ENCODE measurements at places on chromosomes 7 and 10. TPM values are rescaled to one million over a fixed set of nuclear protein-coding genes. Genes with fewer than 3 reads are reported as not detected.

GRCh38 chr10:38070501-38070900 lies 23.6 kb upstream of the ZNF37A start:
- DNase-seq = no peak

- DNase-seq = no peak
These were observed 237.5 kb downstream of the IPMK start for GRCh38 chr10:58030208-58030607.

- DNase-seq = no peak
These were observed 254.8 kb upstream of the ZMIZ1 start for GRCh38 chr10:78813998-78814399.

DNA sequence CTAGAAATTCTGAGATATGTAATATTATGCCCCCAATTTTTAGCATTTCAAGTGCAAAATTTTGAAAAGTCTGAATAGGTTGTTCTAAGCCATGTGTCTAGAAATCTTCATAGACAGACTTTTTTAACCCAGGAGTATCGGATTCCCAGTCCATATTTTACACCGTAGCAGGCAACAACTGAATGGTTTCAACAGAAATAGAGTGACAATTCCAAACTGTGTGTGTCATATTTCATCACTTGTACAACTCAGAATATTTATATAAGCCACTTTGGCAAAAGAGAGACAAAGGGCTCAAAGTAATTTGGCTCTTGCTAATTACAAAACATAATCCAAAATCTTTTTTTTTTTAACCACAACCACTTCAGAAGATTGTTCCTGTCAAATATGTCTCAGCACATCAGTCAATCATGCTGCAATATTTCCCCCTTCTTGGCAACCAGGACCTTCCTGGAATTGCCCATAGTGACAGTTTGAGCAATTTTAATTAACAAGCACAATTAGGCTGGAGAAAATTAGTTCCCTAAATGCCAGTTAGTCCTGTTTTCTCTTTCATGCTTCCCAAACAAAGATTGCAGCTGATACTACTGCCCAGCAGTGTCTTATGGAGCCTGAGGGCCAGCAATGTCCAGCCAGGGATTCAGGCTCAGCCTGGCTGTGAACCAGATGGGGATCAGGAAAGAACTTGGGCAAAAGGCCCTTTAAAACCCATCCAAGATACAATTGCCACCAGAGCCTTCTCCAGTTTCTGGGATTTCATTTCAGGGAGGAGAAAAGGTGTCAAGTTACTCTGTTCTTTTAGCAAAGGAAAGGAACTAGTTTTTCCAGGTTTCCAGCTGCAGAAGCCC lies 533.3 kb upstream of the GHITM start:
- no peak for DNase-seq

- no peak for DNase-seq
These were observed 169.2 kb downstream of the SUGCT start for GRCh38 chr7:40303996-40304395.

GRCh38 chr10:102917314-102917961 lies 656 bp upstream of the CNNM2 start:
- peak; percentile 31 for DNase-seq

DNA sequence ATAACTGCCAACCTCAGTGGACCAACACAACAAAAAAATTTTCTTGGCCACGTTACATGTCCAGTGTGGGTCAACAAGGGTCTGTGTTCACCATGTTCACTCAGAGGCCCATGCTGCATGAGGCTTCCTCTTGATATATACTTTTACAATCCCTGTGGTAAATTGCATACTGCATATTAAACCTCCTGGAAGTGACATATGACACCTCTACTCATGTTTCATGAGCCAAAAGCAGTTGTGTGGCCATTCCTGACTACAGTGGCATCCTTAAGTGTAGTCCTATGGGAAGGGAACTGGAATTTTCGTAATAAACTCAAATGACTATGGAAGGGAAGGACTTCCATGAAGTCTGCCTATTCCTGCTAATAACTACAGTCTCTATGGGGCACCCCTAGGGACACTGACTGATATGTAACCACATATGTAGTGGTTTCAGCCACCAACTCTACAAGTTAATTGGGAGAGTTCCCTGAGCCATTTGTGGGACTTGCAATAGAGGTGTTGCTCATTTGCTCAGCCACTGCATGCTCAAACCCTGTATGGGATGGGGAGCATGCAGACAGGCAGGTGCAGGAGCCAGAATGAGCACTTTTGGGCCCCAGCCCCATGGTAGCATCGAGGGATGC lies 9.7 kb downstream of the DYNC1I1 start:
- DNase-seq = no peak

DNA sequence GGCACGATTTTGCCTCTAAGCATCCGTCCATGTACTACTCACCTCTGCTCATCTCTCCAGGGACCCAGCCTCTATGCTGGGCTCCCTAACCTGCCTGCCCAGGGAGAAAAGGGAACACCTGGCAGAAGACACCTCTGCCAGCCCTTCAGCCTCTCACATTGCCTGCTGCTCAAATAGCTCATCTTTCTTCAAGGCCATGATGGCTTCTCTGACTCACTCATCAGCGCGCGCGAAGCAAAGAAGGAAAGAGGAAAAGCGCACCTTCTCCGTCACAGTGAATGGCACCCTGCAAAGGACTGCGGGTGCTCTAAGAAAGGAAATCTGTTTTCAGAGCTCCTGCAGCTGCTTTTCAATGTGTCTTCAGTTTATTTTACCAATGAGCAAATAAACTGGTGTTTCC lies 174.0 kb downstream of the PRKAG2 start:
- DNase-seq = no peak

DNA sequence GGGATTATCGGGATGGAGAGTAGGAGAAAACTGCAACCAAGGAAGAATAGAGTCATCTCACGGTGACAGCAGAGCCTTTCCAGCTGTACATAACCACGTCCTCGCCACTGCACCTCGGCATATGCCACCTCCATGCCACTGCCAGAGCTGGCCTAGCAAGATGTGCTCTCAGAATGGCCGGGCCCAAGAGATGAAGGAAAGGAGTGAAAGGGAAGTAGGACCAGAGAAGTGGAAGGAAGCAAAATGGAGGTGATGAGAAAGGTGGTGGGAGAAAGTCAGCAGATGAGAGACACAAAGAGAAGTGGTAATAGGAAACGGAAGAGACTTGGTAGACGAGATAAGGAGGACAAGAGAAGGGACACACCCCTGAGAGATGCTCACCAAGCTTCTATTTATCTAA lies 8.0 kb upstream of the CALU start:
- DNase-seq = no peak

DNA sequence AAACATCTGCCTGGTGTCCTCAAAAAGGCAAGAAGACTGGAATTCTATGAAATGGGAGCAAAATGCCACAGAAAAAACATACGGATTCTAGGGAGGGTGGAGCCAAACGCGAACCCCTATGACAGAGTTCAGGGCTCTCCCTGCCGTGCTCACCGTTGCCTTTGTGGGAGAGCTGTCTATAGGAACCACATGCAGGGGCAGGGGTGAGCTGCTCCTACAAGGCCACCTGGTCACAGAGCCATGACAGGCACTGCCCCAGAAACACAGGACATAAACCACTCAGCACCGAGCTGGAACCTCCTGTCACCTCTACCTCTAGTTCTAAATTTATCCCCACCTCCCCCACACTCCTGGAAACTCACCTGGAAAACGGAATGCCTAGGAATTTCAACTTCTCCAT lies 155.1 kb upstream of the ZNF32 start:
- no peak for DNase-seq

DNA sequence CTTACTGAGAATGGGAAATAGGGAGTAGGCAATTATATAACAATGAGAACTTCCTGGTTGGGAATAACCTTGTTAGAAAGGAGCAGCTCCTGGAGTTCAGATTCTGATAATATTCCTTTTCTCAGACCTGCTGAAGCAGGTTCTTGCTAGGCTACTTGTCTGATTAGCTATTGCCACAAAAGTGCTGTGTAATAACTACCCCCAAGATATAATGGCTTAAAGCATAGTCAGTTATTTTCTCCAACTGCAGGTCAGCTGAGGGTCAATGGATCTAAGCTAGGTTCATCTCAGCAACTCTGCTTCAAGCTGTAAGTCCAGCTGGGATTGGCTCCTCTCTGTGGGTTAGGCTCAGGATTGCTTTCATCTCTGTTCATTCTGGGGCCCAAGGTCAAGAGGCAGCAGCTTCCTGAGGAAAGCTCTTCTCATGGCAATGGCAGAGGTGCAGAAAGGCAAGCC lies 9.4 kb upstream of the CNOT4 start:
- DNase-seq = no peak

GRCh38 chr7:29122081-29122480 lies 24.3 kb downstream of the CPVL start:
- no peak for DNase-seq

GRCh38 chr10:121104476-121105111 lies 253.4 kb downstream of the WDR11 start:
- DNase-seq = no peak

DNA sequence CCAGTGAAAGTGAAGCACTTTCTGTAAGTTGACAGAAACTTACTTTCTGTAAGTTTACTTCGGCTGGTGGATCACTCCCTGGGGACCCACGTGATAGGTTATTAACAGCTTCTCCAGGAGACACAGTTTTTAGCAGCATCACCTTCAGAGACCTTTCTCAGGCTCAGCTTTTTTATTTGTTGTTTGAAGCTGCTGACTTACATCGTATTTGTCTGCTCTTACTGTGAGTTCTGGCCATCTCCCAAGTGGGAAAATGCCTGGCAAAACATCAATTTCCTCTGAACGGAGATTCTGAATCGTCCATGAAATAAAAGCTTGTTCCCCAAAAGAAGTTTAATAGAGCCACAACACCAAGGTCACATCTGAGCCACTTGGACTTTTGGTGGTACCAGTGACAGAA lies 178.7 kb upstream of the PODXL start:
- no peak for DNase-seq

- no peak for DNase-seq
These were observed 150.2 kb upstream of the CACNA2D1 start for GRCh38 chr7:82593780-82594179.

DNA sequence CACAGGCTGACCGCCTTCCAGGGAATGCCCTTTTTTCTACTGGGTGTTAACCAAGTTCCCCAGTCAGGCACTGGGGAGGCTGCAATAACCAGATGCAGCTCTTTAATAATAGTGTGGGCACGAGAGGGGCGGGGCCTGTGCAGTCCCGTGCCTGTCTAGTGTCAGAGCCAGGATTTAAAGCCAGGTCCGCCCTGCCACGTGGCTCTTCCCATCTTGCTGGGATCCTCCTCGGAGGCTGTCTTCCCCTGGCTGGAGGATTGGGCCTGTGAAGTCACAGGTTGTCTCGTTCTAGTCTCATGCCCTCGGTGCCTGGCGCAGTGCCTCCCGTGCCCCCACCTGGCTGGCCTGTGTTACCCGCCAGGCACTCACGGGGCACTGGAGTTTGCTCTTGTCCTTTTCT lies 25.2 kb downstream of the TMEM120A start:
- DNase-seq = no peak

GRCh38 chr10:129870474-129870757 lies 93.7 kb downstream of the EBF3 start:
- DNase-seq = no peak

- DNase-seq = no peak
These were observed 1110.8 kb upstream of the POT1 start for GRCh38 chr7:126040114-126041045.

GRCh38 chr7:82152858-82153257 lies 290.7 kb downstream of the CACNA2D1 start:
- no peak for DNase-seq

Gene NPTX2
- polyA plus RNA-seq = 12.1 TPM

Gene EXOC6
- 12.8 TPM for polyA plus RNA-seq

Gene HYAL4
- not detected for polyA plus RNA-seq

Gene ZNF467
- polyA plus RNA-seq = 9.5 TPM

Gene STAM
- polyA plus RNA-seq = 12.5 TPM

Gene ADRA2A
- polyA plus RNA-seq = 15.0 TPM

Gene PAX4
- polyA plus RNA-seq = not detected
